ENCODE measurements at places on chromosomes 16 and 17. TPM values are rescaled to one million over a fixed set of nuclear protein-coding genes. Genes with fewer than 3 reads are reported as not detected.

DNA sequence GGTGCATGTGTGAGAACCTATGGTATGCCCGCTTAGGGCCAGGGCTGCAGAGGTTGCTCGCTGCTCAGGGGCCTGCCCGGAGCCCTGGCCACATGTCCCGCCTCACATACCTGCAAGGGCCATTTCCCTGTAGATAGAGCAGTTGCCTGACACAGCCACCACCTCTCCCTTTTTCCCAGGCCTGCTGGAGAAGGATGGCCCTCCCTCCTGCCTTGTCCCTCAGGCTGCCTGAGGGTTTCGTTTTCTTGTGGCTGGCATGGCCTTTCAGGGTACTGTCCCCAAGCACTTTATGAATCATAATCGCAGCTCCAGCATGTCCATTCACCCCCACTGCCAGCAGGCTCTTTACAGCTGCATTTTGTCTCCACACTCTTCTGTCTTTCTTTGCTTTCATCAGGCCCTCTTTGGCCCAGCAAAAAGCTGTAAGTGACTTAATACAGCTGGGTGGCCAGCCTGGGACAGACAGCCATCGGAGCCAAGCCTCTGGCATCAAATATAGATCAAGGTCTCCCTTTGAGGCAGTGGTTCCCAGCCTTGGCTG lies 65.7 kb downstream of the MPRIP start:
- no peak for DNase-seq

DNA sequence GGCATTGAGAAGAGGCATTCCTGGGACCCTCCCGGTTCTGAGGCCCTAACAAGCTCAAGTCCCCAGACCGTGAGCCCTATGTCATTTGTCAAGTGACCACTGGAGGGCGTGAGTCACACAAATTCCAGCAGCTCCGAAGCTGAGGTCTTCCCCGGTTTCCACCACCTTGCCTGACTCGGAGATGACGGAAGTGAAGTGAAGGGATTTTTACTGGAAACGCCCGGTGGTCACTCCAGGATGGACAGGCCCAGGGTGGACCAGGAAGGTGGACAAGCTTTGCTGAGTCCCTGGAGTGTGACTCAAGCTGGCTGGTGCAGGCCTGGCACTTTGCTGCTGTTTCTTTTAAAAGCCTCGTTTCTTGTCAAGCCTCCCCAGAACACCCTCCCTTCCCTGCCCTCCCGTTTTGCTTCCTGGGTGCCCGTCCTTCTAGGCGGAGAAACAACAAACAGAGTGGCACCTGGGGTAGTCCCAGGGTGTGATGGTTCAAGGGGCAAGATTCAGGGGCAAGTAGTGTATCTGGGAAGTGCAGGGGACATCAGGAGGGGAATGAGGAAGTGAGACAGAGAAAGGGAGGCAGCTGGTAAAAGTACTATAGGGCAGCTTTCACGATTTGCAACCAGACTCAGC lies 5.3 kb upstream of the NOS2 start:
- DNase-seq, result peak; percentile 59

DNA sequence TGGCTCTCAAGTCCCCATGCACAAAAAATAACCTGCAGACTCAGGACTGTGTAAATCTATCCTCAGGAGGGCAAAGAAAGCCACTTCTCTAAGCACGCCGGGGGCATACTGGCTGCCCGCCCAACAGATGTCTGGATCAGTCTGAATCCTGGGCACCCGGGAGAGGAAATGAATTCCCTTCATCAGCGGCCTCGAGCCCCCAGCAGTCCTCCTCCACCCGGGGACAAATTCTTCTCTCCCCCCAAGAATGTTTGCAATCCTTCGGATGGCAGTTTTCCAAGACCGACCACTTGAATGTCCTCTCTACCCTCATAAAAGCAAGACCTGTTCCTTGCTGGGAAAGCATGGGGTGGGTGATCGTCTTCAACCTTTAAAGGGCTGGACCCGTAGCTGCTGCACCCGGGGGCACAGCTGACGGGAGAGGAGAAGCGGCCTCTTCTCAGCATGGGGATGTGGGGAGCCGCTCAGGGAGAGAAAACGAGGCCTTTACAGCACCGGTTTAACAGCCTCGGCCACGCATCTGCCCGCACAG lies 9.4 kb upstream of the MAP2K3 start:
- no peak for DNase-seq

GLIS2 gene
- total RNA-seq, result 17.4 TPM

DNA sequence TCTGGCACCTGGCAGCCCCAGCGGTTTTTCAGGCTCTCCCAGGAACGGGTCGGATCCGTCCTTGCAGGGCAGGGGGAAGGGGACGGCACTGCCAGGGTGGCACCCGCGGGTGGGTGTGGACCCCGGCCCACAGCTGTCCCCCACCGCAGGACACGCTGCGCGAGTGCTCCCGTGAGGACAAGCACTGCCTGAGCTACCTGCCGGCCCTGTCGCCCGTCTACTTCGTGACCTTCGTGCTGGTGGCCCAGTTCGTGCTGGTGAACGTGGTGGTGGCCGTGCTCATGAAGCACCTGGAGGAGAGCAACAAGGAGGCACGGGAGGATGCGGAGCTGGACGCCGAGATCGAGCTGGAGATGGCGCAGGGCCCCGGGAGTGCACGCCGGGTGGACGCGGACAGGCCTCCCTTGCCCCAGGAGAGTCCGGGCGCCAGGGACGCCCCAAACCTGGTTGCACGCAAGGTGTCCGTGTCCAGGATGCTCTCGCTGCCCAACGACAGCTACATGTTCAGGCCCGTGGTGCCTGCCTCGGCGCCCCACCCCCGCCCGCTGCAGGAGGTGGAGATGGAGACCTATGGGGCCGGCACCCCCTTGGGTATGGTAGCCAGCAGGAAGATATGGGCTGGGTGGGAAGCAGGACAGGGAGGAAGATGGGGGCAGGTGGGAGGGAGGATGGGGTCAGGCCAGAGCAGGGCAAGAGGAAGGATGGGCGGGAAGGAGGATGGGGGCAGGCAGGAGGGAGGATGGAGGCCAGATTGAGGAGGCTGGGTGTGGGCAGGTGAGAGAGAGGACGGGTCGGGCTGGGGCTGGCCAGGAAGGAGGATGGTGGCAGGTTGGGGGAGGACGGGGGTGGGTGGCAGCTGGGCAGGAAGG lies 6.8 kb downstream of the TPSG1 start:
- DNase-seq, result no peak

DNA sequence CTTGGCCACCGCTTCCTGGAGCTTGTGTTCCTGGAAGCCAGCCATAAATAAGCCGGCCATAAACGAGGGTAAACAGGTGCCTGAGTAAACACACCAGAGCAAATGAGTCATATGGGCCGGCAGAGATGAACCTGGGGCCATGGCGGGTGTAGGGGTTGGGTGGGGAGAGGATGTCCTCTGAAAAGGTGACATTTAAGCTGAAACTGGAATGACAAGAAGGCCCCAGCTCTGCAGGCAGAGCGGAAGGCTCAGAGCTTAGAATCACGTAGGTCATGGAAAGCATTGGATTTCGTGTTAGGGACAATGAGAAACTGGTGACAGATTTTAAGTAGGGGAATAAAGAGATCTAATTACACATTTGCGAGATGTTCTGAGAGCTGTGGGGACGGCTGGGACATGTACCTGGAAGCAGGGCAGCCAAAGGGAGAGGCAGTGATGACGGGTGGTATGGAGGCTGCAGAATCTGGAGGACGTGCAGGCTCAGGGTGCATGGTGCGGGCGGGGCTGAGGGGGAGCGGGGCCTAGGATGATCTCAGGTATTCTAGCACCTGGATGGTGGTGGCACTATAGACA lies 8.1 kb upstream of the DNASE1 start:
- no peak for DNase-seq

DNA sequence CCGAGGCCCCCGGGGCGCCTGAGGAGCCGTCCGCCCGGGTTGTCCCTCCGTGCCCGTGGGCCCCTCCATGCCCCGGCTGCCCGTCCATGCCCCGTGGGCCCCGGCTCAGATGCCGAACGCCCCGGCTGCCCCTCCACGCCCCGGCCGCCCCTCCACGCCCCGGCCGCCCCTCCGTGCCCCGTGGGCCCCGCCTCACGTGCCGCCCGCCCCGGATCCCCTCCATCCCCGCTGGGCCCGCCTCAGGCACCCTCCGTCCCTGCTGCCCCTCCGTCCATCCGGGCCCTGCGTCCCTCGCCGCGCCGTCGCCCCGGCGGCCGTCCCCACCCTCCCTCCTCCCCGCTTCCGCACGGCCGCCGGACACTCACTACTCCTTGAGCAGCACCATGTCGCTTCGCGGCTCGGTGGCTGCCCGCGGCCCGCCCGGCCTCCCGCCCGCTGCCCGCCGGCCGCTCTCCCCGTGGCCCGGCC lies 382 bp downstream of the PITPNA start:
- DNase-seq, result no peak

GEMIN4 gene
- 55.9 TPM for total RNA-seq

DNA sequence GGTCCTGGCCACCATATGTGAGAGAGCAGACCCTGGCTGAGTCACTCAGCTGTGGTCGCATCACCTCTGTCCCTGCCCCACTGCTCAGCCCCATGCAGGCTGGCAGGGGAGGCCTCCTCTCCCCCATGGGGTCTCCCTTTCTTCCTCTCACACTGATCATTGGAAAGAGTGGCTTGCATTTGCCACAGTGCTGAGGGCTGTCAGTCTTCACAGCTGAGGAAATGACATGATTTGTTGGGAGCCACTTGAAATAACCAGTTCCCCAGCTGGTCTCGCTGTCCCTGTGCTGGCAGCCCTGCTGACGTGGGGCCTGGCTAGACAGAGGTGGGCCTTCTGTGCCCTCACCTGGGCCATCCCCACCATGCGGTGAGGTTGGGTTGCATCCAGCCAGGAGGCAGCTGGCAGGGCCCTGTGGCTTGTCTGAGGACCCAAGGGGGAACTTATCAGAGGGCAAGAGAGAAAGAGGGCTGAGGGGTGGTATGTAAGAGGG lies 30.1 kb upstream of the MED9 start:
- DNase-seq, result no peak

GRCh38 chr16:52743707-52744106 lies 196.8 kb upstream of the TOX3 start:
- DNase-seq, result no peak

RAP1GAP2 gene
- total RNA-seq, result 63.4 TPM

ABCC11 gene
- total RNA-seq, result not detected

GRCh38 chr16:68229431-68230175 lies 6.3 kb downstream of the ESRP2 start:
- DNase-seq, result no peak

DNA sequence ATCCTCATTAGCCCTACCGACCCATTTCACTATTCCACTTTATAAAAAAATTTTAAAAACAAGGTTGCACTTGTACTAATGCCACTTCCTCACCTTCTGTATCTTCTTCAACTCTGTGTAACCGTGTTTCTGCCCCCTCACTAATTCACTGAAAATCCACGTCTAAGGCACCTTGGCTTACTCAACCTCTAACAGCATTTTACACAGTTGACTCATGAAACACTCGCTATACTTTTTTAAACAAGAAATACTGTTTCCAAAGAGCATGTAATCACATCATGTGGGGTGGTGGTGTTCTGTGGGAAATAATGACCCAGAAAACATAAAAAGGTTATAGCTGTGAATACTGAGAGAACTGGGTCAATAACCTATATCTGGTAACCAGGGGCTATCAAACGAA lies 79.9 kb downstream of the NCOR1 start:
- no peak for DNase-seq

Data from H1 (cell line).